Right cardiac atrium (tissue), 5 donors: ENCODE measurements at places on chromosomes 4 and X. TPM values are rescaled to one million over a fixed set of nuclear protein-coding genes. Genes with fewer than 3 reads are reported as not detected.

The NXF2B gene
- polyA plus RNA-seq: not detected

The MAGEA3 gene
- not detected for polyA plus RNA-seq

The FAM47E gene
- 4.5 TPM for polyA plus RNA-seq

The MAGEE2 gene
- polyA plus RNA-seq: 0.11 TPM

The CSTF2 gene
- polyA plus RNA-seq: 4.1 TPM

The SORCS2 gene
- 2.1 TPM for polyA plus RNA-seq

The GLOD5 gene
- not detected for polyA plus RNA-seq

The PCDH10 gene
- polyA plus RNA-seq: 0.63 TPM

The UGT8 gene
- polyA plus RNA-seq: 0.81 TPM
